ENCODE measurements at places on chromosomes 13 and 19.

- no peak for DNase-seq
Observed at GRCh38 chr19:512547-513365, 5.5 kb downstream of the TPGS1 start.

DNA sequence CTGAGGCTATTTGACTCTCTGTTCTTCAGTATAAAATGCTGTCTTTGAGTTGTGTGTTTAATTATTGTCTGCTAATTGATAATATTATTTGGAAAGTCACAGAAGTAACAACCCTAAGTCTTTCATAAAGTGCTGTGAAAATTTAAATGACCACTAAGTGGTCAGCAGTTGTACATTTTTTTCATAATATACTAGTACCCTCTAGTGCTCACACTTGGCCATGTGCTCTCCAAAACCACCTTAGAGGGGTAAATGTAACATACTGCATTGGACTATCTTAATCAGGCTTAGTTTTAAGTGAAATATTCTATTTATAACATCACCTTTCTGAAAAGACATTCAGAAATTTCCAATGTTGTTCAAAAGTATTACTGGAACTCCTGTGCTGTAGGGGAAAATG is 745.3 kb downstream of the GPC5 start:
- no peak for DNase-seq

DNA sequence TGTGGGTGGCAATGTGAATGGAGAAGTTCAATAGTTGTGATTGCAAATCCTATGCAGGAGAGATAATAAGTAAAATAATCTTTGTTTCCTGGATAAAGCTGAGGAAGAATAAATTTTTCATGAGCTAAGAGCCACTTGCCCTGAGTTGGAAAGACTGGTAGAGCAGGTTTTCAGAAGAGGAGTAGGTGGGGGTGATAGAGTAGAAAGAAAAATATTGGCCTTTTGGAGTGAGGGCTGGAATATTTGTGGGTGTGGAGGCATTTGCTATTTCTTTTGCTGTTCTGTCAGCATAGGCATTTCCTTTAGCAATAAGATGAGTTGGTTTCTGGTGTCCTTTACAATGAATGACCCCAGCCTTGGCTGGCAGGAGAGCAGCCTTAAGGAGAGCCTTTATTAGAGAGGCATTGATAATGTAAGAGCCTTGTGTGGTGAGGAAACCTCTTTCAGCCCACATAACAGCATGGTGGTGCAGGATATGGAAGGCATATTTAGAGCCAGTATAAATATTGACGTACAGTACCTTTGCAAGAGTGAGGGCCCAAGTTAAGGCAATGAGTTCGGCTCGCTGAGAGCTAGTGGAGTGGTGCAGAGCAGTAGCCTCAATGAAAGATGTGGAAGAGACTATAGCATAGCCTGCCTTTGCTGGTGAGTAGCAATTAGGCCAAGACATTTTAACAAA is 11.6 kb upstream of the ZNF431 start:
- no peak for DNase-seq

GRCh38 chr19:3024870-3025548 is 4.1 kb downstream of the TLE2 start:
- DNase-seq, result no peak

GRCh38 chr19:17752865-17753639 is 1.8 kb downstream of the FCHO1 start:
- no peak for DNase-seq

DNA sequence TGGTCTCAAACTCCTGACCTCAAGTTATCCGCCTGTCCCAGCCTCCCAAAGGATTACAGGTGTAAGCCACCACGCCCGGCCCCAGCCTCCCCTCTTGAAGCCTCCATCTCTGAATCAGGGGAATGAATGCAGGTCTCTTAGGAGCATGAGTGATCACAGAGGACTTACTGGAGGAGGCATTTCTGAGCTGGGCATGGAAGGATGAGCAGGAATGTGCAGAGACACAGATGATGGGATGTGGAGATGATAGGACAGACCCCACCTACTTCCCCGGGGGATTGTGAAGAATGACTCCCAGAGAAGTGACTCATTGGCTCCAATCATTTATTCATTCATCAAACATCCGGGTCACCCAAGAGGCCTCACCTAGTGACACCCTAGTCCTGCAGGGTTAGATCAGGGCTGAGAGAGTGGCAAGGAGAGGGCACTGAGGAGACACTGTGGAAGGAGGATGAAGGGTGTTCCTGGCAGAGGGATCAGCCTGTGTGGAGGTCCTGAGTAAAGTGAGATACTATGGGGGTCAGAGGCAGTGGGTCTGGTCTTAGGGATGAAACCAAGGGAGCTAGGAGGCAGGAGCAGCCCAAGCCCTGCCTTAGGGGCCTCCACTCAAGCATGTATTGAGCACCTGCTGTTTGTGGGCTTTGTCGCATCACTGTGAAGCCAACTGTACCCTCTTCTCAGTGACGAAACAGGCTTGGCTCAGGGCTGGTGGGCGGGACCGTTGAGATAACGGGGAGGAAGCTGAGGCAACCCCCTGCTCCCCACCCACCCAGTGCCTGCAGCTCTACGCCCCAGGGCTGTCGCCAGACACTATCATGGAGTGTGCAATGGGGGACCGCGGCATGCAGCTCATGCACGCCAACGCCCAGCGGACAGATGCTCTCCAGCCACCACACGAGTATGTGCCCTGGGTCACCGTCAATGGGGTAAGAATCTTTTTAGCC is 3.0 kb downstream of the IFI30 start:
- DNase-seq, result no peak

- no peak for DNase-seq
Observed at GRCh38 chr19:44767295-44768180, 10.2 kb upstream of the CBLC start.

GRCh38 chr19:31347354-31347753 is 1.9 kb downstream of the TSHZ3 start:
- DNase-seq, result no peak

DNA sequence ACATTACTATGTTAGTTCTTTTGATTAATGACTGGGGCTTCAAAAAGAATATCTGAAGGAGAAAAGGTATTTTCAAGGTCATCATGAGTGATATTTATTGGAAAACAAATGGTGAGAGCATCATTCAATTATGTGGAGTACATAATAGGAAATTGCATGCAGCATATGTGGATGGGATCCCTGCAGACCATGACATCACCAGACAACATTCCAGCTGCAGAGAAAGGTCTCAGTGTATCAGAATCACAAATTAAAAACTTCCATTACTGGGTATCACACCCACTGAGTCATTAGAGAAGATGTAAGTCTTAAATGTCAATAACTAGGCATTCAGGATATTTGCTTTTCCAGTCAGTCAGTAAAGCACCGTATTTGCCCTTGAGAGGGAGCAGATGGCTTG is 574.4 kb upstream of the SLC10A2 start:
- no peak for DNase-seq
